ENCODE measurements at places on chromosomes 3 and 15. TPM values are rescaled to one million over a fixed set of nuclear protein-coding genes. Genes with fewer than 3 reads are reported as not detected.

DNA sequence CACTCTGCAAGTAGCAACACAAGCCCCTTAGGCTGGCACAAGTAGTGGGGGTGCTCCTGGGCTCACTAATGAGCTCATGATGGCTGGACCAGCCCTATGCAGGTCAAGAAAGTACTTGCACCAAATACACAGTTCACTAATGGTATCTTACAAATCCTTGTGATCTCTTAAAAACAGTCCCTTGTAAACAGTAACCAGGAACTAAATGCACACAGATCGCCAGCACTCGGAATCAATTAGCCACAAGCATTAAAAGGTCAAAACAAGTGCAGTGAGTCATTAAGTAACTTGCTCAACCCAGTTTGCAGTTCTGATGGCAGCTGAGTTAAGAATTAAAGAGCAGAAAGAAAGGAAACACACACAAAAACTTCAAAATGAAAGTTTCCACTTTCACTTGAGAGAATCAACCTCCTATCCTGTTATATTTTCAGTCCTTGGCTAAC is 43.2 kb downstream of the ARHGEF3 start:
- peak; percentile 51 for DNase-seq

DNA sequence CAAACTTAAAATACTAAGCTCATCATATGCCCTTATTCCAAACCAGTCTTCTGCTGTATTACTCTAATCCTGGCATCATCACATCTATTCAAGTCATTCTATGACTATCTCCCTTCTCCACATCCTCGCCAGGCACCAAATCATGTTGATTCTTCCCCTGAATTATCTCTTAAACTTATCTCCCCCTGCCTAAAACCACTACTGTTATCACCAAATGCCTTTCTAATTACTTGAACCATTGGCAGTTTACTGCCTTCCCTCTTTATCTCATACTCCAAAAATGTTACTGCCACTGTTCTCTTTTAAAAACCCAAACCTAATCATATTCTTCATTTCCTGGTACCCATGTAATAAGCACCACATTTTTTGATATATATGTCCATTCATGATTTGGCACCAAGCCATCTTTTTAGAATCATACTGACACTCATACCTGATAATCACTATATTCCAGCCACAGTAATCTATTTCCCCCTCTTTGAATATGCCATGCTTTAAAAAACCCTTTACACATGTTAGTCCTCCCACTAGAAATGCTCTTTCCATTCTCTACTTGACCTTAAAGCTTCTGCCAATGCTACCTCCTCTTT is 126.8 kb downstream of the PEAK1 start:
- DNase-seq: no peak

GRCh38 chr3:36434687-36435426 is 54.6 kb downstream of the STAC start:
- no peak for DNase-seq

- DNase-seq: no peak
Observed at GRCh38 chr3:50204804-50205412, at the start of gene SLC38A3. Gene SLC38A3, plus strand, starts transcription at chr3:50205271. Its CDS starts 8,929 bp downstream, at chr3:50214200.

Gene ARHGEF3
- polyA plus RNA-seq: 30.3 TPM

Gene FBXW12
- 0.43 TPM for polyA plus RNA-seq

DNA sequence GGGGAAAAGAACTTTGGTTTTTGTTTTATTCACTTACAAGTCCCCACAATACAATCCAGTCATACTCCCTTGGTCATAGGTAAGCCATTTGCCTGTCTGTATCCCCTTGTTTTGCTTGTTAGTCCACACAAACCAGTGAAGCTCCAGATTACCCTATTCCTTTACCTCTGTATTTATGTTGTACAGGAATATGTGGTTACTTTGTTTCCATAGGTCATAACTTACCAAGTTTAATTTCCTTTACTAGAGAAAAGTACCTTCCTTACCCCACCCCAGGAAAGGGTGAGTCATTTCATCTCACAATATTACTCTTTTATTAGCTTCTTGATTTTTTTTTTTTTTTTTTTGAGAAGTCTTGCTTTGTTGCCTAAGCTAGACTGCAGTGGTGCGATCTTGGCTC is 113.4 kb upstream of the LRRFIP2 start:
- no peak for DNase-seq

Gene THSD4
- 24.6 TPM for polyA plus RNA-seq

- no peak for DNase-seq
Observed at GRCh38 chr3:56621681-56622080, 61.4 kb downstream of the TASOR start.

GRCh38 chr3:134644731-134645514 is 5.9 kb downstream of the KY start:
- peak; percentile 76 for DNase-seq

Gene SLC2A2
- polyA plus RNA-seq: not detected

Gene STAC
- polyA plus RNA-seq: 43.0 TPM

Gene SOX2
- 0.46 TPM for polyA plus RNA-seq

DNA sequence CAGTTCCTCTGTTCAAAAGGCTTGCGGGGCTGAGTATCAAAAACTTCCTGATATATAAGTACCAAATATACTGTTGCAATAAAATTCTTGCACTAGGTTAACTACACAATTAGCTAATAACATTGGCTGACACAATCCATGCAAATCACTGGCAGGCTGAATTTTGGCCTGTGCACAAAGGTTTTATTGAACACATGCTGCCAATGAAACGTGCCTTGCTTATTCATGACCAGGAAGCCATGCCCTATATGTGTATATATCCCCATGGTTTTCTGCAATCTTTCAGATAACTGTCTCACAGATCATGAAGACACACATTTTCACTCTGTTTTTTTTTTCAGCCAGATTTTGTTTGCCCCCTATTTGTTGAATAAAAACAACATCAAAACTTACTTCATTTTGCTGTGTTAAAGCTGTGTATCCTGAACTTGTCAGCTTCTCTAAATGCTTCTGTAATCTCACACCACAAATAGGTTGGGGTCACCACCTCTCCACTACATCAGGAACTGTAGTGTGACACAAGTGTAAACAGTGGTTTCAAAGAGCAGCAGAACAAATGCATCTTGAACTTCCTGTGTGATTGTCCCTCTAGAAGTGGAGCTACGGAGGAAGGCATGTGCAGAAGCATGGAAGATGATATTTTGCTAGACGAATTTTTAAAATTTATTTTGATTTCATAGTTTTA is 920.7 kb upstream of the NR2F2 start:
- DNase-seq: no peak

- no peak for DNase-seq
Observed at GRCh38 chr3:36959821-36960220, 15.0 kb upstream of the TRANK1 start.

DNA sequence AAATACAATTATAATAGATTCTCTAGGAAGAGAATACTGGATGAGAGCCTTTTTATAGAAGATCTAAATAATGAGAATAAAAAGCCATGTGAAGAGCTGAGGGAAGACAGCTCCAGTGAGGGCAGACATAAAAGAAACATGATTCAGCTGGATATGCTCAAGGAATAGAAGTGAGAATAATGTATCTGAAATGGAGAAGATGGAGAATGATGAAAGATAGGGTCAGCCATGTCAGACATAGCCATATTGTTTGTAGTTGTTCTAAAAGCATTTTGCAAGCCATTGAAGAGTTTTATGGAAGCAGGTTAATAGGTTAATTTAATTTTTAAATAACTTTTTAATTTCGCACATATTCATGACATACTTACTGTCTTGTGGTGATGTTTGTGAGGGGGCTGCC is 713.5 kb upstream of the ARPP21 start:
- no peak for DNase-seq

DNA sequence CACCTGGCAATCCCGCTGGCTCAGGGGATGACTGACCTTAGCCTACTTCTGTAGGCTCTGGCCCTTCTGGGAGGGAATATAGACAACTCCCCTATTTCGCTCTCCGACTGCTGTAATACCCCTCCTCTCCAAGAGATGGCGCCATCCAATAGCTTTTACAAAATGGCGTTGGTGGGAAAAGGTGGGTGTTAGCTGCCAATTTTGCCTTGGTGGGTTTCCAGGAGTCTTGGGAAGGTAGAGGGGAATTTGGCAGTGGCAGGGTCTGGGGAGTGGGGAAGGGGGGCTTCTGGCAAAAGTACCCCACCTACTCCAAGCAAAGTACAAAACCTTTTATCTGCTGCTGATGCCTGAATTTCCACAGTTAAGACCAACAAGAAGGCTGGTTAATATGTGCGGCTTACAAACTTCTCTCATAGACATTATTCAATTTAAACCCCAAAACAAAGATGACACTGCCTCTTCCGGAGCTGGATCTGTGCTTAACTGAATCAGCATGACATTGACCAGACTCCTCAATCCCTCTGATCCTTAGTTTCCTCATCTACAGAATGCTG is 62.1 kb downstream of the RASGRF1 start:
- DNase-seq: peak; percentile 30

DNA sequence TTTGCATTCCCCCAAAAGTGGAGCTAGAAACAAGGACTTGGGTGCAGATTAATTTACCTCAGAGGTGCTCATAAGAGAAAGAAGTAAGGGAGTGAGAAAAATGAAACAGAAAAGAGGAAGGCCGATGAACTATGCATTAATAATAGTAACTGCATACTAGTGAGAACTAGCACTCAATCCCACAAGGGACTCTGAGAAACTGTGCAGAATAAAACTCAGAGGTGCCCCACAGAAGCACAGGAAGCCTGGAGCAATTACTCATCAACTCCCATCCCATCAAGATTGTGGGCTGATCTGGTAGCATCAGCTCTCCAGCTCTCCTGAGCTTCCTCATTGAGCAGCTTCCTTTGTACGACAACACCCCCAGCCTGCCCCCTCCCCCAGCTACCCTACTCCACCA is 50.8 kb downstream of the CLDN18 start:
- no peak for DNase-seq

- DNase-seq: no peak
Observed at GRCh38 chr3:45302470-45302869, 76.4 kb upstream of the TMEM158 start.

Gene CAV3
- polyA plus RNA-seq: 272 TPM

Gene SLC9C1
- polyA plus RNA-seq: 0.37 TPM

Gene TMC3
- 0.04 TPM for polyA plus RNA-seq

Gene TNFAIP8L3
- polyA plus RNA-seq: 2.0 TPM

- DNase-seq: no peak
Observed at GRCh38 chr3:13004376-13004775, 68.9 kb downstream of the IQSEC1 start.

DNA sequence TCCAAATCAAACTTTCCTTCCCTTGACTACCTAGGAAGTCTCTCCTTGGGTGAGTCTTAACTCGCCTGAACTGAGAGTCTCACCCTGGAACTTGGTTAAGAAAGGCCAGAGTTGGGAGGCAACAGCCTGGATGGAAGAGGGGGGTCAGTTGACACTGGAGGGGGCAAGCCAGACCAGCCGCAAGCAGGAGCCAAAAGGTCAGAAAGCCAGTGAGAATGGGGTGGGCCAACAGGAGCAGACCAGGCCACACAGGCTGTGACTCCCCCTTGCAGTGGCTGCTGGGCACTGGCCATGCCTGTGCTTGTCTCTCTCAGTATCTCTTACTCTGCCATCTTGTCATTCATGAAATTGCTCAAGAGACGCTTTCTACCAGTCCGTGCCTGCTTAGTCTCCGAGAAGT is 32.9 kb downstream of the CRTC3 start:
- no peak for DNase-seq

GRCh38 chr3:62503516-62503915 is 130.2 kb upstream of the FEZF2 start:
- DNase-seq: no peak

GRCh38 chr15:88563638-88564037 is 17.2 kb upstream of the DET1 start:
- DNase-seq: no peak

Gene CCDC33
- polyA plus RNA-seq: not detected

- no peak for DNase-seq
Observed at GRCh38 chr3:189805375-189806067, 174.3 kb downstream of the TP63 start.

GRCh38 chr15:40567111-40567510 is 2.0 kb upstream of the RPUSD2 start:
- no peak for DNase-seq

DNA sequence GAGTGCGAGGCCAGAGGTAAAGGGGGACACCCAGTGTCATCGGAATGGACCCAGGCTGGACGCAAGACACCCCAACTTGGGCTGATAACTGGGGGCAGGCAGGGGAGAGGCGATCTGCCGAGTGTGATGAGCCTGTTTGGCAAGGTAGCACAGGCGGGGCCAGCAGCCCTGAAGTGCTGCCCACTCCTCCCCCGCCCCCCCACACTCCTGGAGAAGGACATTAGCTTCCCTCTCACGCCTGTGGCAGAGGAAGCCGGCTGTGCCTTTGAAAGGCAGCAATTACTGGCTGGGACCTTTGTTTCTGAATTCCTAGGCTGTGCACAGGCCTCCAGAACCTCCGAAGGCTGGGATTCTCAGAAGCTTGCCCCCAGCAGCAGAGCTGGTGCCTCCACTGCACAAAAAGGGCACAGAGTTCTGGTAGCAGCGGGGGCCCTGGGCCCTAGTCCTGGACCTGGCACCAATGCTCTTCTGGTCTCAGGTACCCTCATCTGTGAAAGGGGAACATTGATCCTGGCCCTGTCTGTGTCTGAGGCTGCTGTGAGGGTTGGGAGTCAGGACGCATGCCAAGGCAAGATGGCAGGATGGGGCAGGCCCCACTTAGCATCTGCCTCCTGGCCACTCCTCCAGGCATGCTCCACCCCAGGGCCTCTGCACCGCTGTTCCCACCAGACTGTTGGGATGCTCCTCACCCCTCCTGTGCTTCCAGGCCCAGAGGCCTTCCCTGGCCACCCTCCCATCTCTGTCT is 28.6 kb downstream of the IQSEC1 start:
- DNase-seq: no peak

Measured in muscle of back (tissue), 13 donors.